Stimulated activated CD8-positive, alpha-beta memory T cell treated with anti-CD3 and anti-CD28 coated beads, Interleukin-15, amount 100 ng/mL, for 4 hours (primary cell): ENCODE measurements at places on chromosomes 2 and 18.

- no peak for DNase-seq
These were observed 10.7 kb upstream of the ID2 start for GRCh38 chr2:8671176-8671575.

- no peak for DNase-seq
These were observed 37.8 kb downstream of the MYO7B start for GRCh38 chr2:127573298-127573697.

DNA sequence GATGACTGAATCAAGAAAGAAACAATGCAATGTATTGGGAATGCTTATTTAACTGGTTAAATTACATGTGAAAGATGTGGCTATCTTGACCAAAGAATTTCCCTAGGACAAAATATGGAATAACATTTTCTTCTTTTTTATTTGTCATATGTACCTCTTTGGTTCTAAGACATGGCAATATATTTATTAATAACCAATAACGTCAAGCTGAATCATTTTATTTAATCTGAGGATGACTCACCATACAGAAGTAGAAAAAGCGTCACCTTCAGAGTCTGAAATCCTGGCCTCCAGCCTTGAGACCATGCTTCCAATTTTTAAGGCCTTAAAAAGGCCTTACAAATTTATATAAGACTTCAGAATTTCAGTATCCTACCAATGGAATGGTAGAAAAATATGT lies 1464.9 kb downstream of the SUCLG1 start:
- DNase-seq: no peak

GRCh38 chr2:191965733-191966132 lies 118.8 kb upstream of the CAVIN2 start:
- DNase-seq: no peak

- DNase-seq: no peak
These were observed 2.9 kb downstream of the KLHL29 start for GRCh38 chr2:23387845-23388244.

DNA sequence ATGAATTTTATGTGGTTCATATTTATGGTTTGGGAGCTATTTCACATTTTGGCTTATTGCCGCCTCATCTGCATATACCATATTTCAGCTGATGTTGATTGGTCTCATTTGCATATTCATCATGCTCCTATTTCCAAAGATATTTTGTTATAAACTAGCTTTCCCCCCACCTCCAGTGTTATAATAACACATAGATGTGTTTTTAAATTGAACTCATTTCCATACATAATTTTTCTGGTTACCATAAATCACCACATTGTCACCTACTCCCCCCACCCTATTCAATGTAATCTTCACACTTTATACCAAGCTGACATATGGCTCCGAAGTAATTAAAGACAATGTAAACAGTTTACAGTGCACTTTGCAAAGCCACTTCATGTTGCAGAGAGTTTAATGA lies 101.2 kb downstream of the FSHR start:
- DNase-seq: no peak

GRCh38 chr18:8826971-8827370 lies 121.6 kb downstream of the MTCL1 start:
- DNase-seq: no peak

DNA sequence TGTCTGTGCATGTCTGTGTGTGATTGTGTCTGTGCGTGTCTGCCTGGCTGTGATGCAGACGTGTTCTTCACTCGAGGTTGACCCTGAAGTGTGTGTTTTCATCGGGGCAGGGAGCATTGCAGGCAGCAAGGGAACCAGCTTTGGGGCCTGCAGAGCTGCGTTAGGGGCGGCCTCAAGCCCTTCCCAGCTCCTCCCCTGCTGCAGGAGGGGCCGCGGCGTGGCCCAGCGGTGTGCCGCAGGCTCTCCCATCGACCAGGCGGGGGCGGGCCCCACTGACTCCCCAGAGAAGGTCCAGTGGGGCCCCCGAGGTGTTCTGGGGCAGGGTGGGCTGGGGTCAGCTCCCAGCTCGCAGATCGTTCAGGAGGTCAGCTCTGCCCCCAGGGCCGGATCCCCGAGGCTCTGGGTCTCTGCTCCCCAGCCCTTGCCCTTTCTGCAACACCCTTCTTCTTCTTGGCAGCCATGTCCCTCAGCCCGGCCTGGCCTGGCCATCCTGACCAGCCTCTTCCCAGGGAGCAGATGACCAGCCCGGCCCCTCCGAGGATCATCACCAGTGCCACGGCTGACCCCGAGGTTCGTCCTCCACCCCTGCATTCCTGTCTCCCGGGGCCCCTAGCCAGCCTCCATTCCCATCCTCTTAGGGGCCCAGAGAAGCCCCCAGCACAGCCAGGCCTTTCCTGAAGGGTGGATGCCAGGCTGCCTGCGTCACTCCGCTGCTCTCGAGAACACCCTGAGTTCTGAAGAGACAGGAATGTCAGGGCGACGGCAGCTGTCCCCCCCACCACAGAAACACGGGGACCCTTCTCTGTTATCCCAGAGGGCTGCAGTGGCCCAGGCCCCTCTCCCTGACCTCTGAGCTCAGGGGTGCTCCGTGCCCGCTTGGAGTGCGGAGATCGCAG lies 11.1 kb upstream of the KLHL30 start:
- DNase-seq: no peak

- no peak for DNase-seq
These were observed 44.9 kb upstream of the TBC1D8 start for GRCh38 chr2:101195871-101196661.

DNA sequence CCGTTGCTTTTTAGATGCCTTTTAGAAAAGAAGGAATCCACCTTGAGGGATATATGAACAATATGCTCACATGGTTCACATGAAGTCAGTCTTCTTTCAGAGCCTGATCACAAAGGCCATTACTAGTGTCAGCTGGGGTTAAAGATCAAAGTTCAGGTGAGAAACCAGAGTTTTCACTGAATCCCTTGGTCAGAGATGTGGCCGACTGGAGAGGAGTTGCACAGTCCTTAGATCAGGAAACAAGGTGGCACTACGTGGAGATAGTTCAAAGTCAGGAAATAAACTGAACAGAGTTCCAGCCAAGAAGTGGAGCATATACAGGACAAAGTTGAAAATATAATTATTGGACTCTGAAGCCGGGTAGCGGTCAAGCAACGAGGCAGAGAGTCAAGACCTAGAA lies 54.6 kb downstream of the AAK1 start:
- DNase-seq: no peak

GRCh38 chr18:36481201-36481657 lies 183.7 kb downstream of the FHOD3 start:
- DNase-seq: no peak

- DNase-seq: no peak
These were observed 61.0 kb downstream of the LPIN1 start for GRCh38 chr2:11807156-11808015.

GRCh38 chr2:673016-673415 lies 4.2 kb downstream of the TMEM18 start:
- DNase-seq: no peak

DNA sequence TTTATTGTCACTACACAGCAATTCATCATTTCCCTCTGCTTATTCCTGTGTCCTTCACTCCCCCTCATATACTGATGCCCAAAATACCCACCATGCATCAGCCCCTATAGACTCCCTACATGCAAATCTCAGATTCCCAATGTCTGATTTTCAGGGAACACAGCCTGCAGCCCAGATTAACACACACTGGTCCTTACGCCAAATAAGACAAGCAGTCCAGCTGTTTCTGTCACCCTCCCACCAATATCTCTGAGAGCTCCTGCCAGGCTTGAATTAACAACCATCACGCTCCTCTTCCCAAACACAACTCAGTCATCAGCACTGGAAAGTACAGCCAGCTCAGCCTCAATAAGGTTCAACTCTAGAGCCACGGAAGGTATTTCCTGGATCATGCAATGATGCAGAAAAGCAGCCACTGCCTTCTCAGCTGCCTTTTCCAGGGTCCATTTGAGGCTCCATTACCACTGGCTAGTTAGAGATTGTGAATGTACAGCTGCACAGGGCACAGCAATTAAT lies 39.0 kb upstream of the SLC35F5 start:
- no peak for DNase-seq

GRCh38 chr18:23547846-23548245 lies 38.5 kb downstream of the NPC1 start:
- DNase-seq: no peak

- no peak for DNase-seq
These were observed 6.4 kb upstream of the NCKAP5 start for GRCh38 chr2:133574620-133575019.

DNA sequence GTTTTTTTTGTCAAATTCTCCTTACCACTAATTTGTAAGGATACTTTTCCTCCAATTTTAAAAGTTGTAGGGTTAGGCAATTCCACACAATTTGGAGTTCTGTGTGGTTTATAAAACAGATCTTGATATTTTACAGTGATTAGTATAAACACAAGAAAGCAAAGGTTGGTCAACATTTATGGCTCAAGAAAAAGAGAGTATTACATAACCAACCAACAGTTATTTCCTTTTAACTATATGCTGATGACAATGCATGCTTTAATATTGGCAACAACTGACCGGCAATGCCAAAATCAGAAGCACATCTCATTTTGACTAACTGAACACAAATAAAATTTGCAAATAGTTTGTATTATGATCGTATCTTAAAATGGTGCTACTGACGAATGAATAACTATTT lies 137.2 kb downstream of the CDH2 start:
- DNase-seq: no peak

- DNase-seq: no peak
These were observed 70.0 kb upstream of the SP3 start for GRCh38 chr2:174035117-174035635.

- no peak for DNase-seq
These were observed 12.1 kb downstream of the XRCC5 start for GRCh38 chr2:216121255-216121654.

GRCh38 chr18:59059140-59059539 lies 80.5 kb upstream of the SEC11C start:
- no peak for DNase-seq

DNA sequence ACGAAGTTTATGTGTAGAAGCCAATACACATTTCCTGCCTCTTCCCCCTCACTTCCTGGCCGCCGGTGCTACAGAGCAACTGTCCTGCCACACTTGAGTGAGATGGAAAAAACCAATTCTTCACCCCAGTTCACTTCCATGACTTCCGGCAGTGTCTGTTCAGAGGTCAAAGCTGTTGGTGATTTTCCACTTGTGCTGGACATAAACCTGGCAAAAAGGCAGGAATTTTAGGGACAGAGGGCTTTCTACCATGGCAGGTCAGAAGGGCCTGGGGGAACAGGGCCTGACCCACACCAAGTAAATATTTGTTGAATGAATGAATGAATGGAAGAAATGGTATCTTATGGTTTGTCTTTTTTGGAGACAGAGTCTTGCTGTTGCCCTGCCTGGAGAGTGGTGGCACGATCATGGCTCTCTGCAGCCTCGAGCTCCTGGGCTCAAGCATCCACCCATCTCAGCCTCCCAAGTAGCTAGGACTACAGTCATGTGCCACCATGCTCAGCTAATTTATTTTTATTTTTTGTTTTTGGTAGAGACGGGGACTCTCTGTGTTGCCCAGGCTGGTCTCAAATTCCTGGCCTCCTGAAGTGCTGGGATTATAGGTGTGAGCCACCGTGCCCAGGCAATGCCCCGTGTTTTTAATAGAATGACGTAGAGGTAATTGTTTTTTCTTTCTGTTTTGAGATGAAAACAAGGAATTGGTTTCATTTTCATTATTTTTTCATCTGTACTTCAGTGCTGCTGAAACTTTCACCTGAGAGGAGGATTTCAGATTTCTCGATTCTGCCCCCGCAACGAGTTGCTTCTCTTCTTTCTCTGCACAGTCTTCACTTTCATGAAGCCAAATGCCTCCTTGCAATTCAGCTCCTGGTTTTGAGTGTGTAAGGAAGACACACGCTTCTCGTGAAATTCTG lies 48.0 kb upstream of the LPIN2 start:
- DNase-seq: no peak

DNA sequence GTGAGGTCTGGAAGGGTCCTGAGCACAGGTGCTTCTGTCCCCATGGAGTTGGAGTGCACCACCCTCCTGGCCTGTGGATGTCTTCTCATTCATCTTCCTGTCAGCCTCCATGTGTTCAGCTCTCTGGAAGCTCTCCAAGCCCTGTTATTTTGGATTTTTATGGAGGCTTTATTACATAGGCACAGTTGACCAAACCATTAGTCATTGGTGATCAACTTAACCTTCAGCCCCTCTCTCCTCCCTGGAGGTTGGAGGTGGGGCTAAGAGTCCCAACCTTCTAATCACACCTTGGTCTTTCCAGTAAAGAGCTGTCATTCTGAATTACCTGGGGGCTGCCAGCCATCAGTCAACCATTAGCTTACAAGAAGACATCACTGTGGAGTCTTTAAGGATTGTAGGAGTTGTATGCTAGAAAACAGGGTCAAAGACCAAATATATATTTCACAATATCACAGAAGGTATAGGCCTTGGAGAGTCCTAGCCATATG lies 7.5 kb upstream of the MCFD2 start:
- no peak for DNase-seq

GRCh38 chr18:47345291-47345690 lies 93.8 kb upstream of the SKOR2 start:
- DNase-seq: no peak

DNA sequence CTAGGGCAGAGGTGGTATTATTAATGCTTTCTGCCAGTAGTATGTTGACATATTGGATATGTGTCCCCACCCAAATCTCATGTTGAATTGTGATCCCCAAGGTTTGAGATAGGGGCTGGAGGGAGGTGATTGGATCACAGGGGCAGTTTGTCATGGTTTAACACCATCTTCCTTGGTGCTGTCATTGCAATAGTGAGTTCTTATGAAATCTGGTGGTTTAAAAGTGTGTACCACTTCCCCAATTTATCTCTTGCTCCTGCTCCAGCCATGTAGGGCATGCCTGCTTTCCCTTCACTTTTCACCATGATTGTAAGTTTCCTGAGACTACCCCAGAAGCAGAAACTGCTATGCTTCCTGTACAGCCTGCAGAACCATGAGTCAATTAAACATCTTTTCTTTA lies 47.1 kb upstream of the THSD7B start:
- DNase-seq: no peak

DNA sequence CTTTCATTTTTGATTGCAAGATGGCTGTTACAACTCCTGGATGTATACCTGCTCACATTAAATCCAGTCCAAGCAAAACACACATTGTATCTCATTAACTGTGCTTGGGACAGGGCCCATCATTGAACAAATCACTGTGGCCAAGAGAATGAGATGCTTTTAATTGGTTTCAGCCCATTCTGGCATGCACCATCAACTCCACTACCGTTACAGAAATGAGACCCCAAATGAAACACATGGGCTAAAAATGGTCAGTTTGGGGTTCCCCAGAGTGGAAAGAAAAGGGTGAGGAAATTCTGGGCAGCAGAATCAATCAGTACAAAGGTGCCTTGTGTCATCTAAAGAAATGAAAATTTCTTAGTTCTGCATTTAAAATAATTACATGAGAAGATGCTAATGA lies 52.7 kb downstream of the FAM171B start:
- DNase-seq: no peak

- no peak for DNase-seq
These were observed 1178.5 kb upstream of the ACVR2A start for GRCh38 chr2:146666340-146666739.

GRCh38 chr2:344811-345210 lies 56.9 kb upstream of the ALKAL2 start:
- DNase-seq: no peak

GRCh38 chr2:100293341-100294161 lies 28.8 kb downstream of the LONRF2 start:
- DNase-seq: no peak
